GM04504 (cell line): ENCODE measurements at places on chromosomes 2 and 18.

DNA sequence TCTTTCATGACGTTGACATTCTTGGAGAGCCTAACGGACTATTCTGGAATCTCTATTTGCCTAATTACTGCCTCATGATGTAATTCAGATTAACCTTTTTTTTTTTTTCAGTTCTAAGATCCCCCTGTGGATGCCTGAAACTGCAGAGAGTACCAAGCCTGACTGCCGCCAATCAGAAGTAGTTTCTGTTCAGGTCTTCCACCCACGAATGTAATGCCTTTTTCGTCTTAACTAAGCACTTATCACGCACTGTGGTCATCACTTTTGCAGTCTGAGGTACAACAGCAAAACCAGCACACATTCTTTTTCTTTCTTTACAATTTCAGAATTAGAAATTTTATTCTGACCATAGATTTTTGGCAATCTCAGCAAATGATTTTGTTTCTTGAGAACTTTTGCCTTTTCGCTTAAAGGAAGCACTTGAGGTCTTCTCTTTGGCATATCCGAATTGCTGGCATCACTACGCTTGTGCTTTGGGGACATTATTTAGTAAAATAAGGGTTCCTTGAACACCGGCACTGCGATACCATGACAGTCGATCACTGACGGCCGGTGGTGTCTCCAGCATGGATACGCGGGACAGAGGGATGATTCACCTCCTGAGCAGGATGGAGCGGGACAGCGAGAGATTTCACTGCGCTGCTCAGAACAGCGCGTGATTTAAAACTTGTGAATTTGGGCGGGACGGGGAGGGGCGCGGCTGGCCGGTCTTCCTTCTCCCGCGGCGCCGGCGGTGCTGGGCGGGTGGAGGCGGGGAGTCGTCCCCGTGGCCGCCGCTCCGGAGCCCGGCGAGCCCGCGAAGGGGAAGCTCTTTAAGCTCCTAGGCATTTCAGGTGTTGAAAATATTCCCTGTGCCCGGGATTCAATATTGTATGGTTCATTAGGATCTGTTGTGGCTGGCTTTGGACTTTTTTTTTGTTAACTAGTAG lies 32.0 kb upstream of the GPR55 start:
- DNase-seq: peak; percentile 14

DNA sequence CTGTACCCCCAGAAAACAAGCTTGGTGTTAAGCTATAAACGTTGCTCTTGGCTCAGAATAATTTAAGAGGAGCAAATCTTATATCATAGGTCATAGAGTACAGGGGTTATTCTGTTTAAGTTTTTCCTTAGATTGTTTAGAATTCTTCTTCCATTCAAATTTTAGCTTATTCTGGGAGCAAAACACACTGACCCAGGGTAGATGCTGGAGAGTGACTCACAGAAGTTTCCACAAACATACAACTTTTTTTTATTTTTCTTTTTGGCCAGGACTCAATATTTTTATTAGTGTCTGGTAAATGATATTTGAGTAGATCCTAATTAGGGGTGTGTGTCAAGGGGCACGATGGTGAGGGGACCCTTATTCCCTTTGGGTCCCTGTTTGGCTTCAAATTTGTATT lies 71.5 kb upstream of the PSME4 start:
- no peak for DNase-seq

DNA sequence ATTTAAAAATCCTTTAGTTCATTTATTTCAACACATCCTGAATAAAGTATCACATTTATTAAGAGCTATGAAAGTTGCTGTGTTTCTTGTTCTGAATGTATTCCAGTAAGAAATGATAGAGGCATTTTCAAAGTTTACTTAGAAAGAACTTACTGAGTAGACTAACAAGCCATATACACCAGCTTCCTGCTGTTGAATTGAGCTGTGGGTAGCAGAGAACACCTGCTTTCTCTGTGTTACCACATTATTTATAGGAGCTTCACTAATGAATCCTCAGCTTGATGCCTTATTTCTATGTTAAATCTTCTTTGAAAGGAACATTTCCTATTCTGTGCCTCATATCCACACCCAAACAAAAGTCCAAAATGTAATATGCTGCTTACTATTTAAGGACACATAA lies 115.4 kb downstream of the CCDC141 start:
- no peak for DNase-seq

- peak; percentile 78 for DNase-seq
These were observed 395.6 kb upstream of the TRIB2 start for GRCh38 chr2:12320991-12321641.

DNA sequence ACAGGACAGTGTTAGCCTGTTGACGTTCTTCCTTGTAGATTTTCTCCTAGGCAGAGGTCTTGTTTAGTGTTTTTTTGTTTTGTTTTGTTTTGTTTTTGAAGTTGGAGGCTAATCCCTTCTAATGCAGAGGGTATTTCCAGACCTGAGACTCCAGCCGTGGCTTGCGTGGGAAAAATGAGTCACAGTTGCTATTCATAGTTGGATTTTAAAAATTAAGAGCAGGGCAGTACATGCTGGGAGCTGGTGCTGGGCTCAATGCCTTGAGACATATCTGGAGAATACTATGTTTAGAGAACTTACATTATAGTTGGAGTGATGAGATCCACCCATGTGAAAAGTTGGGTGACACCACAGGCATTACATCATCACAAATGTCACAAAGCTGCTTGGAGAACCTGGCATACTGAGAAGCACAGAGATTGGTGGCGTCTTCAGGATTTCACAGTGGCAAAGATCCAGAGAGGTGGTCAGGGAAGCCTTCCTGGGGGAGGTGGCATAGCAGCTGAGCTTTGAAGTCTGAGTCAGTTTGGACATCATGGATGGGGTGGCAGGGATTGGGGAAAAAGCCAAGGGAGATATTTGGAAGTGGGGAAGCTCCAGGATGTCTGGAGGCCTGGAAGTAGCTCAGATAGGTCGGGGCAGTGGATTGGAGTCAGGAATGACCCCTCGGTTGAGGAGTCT lies 249.4 kb downstream of the LOXHD1 start:
- no peak for DNase-seq

GRCh38 chr2:161033059-161033660 lies 127.1 kb upstream of the TANK start:
- no peak for DNase-seq

- no peak for DNase-seq
These were observed 103.7 kb downstream of the EPB41L3 start for GRCh38 chr18:5439986-5440696.

- DNase-seq: no peak
These were observed 166.6 kb downstream of the ACTR3 start for GRCh38 chr2:114056294-114057143.

GRCh38 chr18:51417643-51418483 lies 220.4 kb upstream of the MEX3C start:
- DNase-seq: no peak

DNA sequence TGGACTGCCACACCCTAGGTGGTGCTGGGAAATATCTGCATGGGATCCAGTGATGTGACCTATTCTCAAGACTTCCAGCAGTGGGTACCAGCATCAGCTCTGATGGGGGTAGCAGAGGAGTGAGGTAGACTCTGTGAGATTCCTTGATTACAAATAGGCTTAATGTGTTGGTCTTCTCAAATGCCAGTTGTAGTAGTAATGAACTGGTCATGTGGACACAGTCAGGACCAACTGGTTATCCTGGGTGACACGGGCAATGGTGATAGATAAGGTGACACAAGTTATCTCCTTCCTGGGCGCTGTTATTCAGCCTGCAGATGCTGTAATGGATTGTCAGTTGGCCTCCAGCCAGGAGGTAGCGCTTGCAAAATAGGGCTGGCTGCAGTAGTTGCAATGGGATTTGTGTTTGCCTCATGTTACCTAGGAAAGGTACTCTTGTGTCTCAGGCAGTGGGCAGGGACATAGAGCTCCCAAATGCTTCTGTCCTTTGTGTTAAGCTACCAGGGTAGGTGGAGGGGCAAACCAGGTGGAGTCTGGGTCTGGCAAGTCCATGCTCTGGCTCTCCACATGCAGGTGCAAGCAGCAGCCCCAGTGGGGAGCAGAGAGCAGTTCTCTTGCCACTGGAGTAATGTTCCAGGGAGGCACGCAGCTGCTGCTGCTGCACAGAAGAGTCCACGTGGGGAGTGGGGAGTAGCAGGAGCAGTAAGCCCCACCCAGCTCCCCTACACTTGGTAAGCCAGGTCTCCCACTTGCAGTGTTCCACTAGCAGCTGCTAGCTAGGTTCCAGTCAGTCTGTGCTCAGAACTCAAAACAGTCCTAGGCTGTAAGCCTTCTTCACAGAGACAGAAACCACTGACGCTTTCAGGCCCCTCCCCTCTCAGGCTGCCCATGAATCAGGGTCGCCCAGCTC lies 505.4 kb upstream of the DDX18 start:
- DNase-seq: no peak

GRCh38 chr2:240570531-240571313 lies 2.4 kb downstream of the RNPEPL1 start:
- no peak for DNase-seq

DNA sequence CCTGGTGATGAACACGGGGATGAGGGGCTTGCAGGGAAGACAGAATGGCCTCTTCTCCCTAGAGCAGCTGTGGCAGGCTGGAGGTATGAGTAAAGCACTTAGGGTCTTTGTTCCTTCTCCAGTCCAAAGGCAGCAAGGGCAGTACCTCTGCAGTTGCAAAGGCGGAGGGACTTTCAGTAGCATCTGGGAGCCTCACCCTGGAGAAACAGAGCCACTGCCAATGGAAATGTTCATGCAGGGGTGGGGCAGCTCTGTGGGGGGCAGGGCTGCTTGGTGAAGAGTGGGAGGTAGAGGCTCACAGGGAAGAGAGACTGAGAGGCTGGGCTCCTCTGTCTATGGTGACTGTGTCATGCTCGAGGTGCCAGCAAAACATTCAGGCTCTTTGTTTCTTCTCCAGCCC lies 344.1 kb upstream of the CHAC2 start:
- DNase-seq: no peak

DNA sequence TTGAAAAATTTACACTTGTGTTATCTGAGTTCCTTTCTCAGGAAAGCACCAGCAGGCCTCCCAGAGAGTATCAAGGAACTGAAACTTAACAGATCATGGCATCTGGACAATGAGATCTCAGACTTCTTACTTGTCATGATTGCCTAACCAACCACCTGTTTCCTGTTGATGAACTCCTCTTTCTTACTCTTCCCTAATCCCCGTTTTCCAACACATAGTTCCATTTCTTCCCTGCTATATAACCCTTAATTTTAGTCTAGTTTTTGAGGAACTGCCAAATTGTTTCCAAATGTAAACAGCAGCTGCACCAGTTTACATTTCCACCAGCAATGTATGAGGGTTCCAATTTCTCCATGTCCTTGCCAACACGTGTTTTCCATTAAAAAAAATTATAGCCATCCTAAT lies 6.1 kb upstream of the FAM171B start:
- peak; percentile 19 for DNase-seq

DNA sequence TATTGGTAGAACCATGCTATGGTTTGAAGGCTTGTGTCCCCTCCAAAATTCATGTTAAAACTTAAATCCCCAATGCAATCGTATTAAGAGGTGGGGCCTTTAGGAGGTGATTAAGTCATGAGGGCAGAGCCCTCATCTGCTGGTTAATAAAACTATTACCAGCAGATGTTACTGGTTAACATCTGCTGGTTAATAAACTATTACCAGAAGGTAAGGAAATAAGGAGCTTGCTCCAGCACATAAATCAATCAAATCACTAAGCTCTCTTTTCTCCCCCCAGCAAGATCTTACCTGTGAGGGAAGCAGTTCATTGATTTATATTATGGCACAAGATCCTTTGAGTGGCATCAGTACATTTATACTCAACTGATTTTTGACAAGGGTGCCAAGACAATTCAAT lies 96.9 kb downstream of the AAK1 start:
- DNase-seq: no peak

GRCh38 chr2:122323927-122324326 lies 568.5 kb downstream of the TSN start:
- no peak for DNase-seq

DNA sequence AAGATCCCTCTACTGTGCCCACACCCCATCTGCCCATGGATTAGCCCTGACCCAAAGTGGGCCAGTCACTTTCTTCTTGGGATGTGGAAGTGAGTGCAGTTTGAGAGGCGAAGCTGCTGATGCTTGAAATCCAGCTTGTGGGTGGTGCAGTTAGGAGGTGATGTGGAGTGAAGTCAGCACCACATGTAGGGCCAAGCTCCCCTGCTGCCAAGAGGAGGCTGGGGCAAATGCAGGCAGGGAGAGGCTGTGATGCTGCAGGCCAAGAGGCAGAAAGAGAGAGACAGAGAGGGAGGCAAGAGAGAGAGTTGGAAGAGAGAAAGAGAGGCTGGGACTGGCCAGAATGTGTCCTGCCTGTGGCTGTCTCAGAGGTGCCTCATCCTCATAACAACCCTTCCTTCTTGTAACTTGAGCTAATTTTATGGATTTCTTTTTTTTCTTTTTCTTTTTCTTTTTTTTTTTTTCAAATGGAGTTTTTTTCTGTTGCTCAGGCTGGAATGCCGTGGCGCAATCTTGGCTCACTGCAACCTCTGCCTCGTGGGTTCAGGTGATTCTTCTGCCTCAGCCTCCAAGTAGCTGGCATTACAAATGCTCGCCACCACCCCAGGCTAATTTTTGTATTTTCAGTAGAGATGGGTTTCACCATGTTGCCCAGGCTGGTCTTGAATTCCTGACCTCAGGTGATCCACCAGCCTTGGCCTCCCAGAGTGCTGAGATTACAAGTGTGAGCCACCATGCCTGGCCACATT lies 35.3 kb upstream of the CAB39 start:
- DNase-seq: no peak

DNA sequence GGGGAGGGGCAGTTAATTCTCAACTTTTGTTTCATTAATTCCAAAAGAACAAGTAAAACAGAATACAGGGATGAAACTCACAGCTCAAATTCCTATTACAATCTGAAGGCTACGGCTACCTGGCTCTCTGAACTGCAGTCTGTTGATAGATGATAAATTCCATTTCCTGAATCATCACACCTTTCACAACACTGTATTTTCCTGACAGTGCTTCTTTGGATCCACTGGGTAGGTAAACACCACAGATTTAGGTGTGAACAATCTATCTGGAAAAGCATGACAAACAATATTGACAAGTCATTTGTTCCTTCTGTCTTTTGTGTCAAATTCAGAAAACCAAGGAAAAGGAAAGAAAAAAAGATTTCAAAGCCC lies 843.2 kb downstream of the LRRTM4 start:
- DNase-seq: no peak
